ENCODE measurements at places on chromosomes 4 and X.
A peak's percentile ranks its signal among the peaks of the same experiment; 100 is the strongest.

- peak; percentile 52 for DNase-seq
Observed at GRCh38 chr4:74675673-74676279, 118.5 kb downstream of the BTC start.

DNA sequence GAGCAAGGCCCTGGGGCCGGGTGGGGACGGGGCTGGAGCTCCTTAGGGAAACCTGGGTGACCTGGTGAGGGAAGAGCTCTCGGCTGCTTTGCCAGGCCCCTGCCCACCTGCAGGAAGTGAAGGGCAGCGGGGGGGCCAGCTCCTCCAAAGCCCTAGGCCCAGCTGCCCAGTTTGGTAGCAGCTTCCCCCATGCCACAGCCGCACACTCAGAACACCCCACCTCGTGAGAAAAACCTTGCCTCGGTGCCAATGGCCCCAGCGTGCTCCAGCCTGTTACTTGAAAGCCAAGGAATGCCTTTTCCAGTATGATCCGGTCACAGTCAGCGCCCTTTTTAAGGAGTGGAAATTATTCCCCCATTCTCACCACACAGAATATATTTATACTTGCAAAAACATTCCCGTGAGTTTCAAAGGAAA is 38.3 kb downstream of the ACOX3 start:
- no peak for DNase-seq

GRCh38 chr4:160848901-160849760 is 1314.7 kb downstream of the FSTL5 start:
- no peak for DNase-seq

DNA sequence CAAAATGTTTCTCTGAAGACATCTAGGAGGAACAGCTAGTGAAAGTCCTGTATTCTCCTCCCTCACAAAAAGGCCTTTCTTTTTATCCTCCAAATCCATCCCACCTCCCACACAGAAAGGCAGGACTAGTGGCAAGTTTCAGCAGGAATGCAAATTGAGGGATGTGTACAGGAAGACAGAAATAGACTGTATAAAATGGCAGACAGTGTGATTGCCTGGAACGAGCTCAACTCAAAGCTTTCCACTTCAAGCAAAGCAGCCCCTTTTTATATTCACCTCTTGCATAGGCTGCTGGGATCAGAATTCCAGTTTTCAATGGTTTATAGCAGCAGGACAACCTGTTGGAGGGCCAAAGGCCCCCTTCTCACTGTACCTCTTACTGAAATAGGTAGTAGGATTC is 57.5 kb downstream of the DCX start:
- no peak for DNase-seq

DNA sequence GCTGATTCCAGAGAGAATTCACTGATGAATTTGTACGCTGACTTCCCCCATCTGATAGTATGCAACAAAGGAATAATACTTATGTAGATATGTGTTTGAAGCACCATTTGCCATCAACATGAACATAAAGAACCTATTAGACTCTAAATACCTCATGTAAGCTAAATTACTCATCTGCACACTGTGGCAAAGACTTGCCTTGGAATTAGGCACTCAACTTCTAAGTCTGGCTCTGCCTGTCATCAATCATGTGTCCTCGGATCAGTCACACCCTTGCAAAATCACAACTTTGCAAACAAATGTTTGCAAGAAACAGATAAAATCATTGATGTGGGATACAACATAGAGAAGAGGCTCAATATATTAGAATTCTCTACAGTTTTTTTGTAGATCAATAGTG is 169.9 kb upstream of the LDB2 start:
- peak; percentile 12 for DNase-seq

GRCh38 chrX:115960440-115961084 is 210.0 kb upstream of the AGTR2 start:
- DNase-seq: no peak

GRCh38 chr4:169611157-169611556 is 1.2 kb downstream of the NEK1 start:
- DNase-seq: no peak

DNA sequence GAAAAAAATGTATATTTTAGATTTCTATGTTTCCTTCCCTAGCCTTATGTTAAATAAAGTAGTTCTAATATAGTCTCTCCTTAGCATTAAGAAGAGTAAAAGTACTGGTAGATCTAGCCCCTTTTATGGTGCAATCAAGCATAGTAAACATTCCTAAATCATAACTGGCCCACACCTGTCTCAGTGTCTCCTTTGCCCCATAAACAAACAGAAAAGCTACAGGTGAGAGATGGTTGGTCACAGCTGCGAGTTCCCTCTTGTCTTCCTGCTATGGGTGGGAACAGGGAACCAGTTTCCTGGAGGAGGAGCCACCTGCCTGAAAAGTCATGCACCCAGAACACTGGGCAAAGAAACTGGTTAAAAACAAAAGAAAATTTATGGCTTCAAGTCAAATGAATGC is 16.6 kb downstream of the SOWAHB start:
- DNase-seq: no peak

- peak; percentile 2 for DNase-seq
Observed at GRCh38 chrX:69109706-69110105, 55.5 kb downstream of the PJA1 start.
